ENCODE measurements at places on chromosomes 1 and 21.

- DNase-seq = peak; percentile 60
Observed at GRCh38 chr1:156150333-156151011, 2.9 kb upstream of the SEMA4A start.

DNA sequence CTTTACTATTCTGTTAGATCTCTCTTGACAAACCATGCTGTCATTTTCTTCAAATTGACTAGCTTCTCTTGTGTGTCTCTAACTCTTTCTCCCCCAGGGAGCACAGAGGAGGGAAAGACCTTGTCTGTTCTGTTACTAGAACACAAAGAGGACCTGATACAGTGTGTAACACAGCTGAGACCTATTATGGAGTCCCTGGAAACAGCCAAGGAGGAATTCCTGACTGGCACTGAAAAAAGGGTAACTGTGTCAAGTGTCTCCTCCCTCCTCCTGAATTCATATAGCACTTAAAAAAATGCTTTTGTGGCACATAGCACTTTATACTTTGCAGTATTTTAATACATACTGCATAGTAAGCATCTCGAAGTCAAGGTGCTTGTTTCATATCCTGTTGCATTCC lies 50.6 kb downstream of the ZBTB40 start:
- no peak for DNase-seq

- no peak for DNase-seq
Observed at GRCh38 chr1:213989002-213989855, 1.5 kb downstream of the PROX1 start.

GRCh38 chr1:37171691-37172090 lies 137.4 kb upstream of the GRIK3 start:
- no peak for DNase-seq

GRCh38 chr1:222994511-222995235 lies 148.4 kb downstream of the TLR5 start:
- DNase-seq = no peak

- no peak for DNase-seq
Observed at GRCh38 chr1:177302357-177303044, 131.7 kb downstream of the BRINP2 start.

DNA sequence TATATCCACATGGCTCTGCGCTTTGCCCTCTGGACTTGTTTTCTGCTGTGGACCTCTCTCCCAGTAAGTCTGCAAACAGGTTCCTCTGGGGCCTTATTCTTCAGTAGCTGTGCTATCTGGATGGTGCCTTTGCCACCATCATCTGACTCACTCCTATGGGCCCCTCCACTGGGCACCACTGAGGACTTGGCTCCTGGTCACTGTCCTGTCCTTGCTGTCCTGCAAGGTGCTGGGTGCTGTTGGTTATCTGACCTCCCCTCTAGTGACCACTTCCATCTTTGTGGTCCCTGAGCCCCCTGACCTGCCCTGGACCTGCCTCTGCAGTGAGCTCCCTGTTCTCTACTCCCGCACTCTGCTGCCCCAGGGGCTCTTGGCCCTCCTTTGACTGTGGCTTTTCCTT lies 6.7 kb downstream of the CNIH3 start:
- no peak for DNase-seq

All from stimulated activated naive CD8-positive, alpha-beta T cell treated with anti-CD3 and anti-CD28 coated beads, Interleukin-15, Interleukin-2, amounts not matched to agents 100 U/mL and 50 U/mL, for 24 hours (primary cell).